Activated T-cell treated with anti-CD3 and anti-CD28 coated beads for 1 hour (primary cell): ENCODE measurements at places on chromosomes 7 and 10.

DNA sequence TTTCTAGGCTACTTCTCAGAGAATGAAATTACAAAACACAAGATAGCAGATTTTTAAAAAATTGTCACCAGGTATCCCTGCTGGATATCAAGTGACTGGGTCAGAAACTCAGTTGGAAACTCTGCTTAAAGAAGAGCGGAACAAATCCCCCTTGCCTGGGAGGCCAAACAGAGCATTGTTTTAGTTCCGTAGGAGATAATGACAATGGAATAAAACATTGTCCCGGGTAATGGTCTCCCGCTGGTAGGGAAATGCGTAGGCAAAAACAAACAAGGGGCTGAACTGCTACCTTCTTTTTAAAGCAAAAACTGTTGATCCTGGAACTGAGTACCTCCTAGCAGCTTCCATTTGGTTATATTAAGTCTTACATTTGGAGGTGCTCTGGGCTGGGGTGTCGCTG, 21.3 kb upstream of the VAX1 start:
- no peak for DNase-seq

DNA sequence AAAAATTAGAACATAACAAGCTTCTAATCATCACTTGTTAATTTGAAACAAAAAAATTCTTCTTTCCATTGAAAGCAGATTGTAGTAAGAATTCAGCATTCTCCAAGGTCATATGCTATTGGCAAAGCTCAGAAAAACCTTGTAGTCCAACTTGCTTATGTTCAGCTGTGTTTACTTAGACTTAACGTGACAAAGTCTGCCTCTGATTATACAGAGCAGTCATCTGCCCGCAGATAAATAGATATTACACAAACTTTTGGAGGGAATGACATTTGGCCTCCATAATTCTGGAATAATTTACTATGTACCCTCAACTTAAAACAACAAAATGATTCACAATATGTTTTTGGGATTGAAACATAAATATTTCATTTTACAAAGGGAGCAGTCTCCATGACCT, 45.8 kb downstream of the MKX start:
- no peak for DNase-seq

- peak; percentile 9 for DNase-seq
Measured at GRCh38 chr10:28668363-28669226, 8.7 kb upstream of the BAMBI start.

DNA sequence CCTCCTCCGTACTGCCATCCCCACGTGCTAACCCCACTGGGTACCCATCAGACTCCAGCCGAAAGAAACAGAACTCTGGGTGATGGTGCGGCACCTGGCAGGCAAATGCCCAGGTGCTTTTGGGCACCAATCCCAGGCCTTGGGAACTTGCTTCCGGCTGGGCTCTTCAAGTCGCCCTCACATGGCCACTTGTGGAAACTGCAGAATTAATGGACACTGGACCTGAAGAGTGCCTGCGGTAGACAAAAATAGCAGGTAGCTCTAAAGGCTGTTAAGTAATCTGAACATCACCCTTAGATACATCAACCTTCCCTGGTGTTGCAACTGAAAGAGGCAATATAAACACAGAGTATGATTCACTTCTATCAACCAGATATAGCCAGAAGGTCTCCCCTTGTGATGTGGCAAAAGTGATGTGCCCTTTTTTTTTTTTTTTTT, 644.4 kb downstream of the GRM8 start:
- no peak for DNase-seq

GRCh38 chr10:33494694-33495265, 160.3 kb upstream of the NRP1 start:
- DNase-seq = no peak
